Mesothelial cell of epicardium (in vitro differentiated cells): ENCODE measurements at places on chromosomes 3 and 15. TPM values are rescaled to one million over a fixed set of nuclear protein-coding genes. Genes with fewer than 3 reads are reported as not detected.

Gene DOCK3
- 21.0 to 21.6 TPM (median 21.4 TPM) in 3 replicates for total RNA-seq

Gene KNG1
- total RNA-seq = not detected in 3 replicates

Gene VEPH1
- 7.2 to 10.2 TPM (median 7.9 TPM) in 3 replicates for total RNA-seq

Gene EHD4
- total RNA-seq = 14.5 to 16.1 TPM (median 15.8 TPM) in 3 replicates

Gene INSYN1
- total RNA-seq = 11.7 to 13.2 TPM (median 12.7 TPM) in 3 replicates

DNA sequence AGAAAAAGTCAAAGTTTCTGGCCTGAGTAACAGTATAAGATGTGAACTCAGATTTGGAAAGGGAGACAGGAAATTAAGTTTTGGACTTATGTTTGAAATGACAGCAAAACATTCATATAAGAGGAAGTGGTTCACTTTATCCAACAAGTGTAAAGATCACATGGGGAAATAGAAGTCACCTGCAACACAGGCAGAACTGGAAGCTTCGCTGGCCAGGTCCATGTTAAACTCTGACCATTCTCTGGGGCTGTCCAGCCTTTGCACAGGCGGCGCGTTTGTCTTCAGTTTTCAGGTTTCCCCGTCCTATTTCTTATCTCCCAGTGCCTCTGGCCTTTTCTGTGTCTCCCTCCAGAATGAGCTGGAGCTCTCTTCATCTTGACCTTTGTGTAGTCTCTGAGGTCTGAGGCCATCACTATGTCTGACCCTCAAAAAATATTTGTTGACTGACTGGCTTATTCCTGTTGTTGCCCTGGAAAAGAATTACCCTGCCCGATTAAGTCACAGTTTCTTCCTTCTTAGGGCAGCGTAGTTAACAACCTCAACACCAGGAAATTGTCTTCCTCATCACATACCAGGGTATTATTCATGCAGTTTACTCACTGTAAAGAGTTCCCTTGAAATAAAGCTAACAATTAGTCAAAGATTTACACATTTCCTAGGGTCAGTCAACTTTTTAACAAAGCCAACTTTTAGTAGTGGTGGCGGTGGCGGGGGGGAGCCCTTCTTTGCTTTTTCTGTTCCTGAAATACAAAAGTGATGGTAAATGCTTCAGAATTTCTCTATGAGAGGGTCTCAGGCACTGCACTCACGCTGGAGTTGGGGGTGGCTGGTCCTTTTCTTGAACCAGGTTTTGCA lies 959 bp upstream of the RASA2 start:
- no peak for DNase-seq

DNA sequence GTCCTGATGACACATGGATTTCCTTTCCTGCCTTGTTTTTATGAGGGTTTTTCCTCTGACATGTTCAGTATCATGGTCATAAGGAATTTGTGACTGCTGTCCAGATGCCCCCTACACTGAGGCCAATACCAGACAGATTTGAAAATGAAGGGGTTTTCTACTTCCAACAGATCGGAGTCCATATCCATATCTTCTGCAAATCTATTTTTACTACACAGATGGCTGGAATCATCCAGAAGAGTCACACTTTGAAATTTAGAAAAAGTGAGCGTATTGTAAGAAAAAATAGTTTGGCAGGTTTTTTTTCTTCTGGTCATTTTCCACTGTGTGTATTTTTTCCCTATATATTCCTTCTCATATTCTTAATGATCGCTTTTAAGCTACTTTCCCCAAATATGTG lies 197.5 kb upstream of the LRRC3B start:
- DNase-seq = no peak

GRCh38 chr15:91537856-91538255 lies 315.7 kb upstream of the SLCO3A1 start:
- no peak for DNase-seq

GRCh38 chr15:71577071-71577470 lies 233.3 kb upstream of the NR2E3 start:
- no peak for DNase-seq

DNA sequence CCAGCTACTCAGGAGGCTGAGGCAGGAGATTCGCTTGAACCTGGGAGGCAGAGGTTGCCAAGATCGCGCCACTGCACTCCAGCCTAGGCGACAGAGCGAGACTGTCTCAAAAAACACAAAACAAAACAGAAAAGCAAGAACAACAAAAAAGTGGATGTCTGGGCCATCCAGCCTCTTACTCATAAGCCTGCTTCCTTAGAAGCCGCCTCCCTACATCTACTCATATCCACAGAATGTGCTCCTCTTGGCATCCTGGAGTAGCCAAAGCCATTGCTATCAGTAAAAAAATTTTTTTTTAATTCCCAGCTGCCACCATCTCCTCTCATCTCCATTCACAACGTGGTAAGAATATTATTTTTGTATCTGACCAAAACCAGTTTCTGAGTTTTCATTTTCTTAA lies 10.8 kb downstream of the ZSCAN2 start:
- DNase-seq = no peak

- DNase-seq = no peak
Measured at GRCh38 chr3:185089751-185090150, 63.1 kb downstream of the C3orf70 start.

- no peak for DNase-seq
Measured at GRCh38 chr3:71489315-71489761, 94.2 kb downstream of the FOXP1 start.

DNA sequence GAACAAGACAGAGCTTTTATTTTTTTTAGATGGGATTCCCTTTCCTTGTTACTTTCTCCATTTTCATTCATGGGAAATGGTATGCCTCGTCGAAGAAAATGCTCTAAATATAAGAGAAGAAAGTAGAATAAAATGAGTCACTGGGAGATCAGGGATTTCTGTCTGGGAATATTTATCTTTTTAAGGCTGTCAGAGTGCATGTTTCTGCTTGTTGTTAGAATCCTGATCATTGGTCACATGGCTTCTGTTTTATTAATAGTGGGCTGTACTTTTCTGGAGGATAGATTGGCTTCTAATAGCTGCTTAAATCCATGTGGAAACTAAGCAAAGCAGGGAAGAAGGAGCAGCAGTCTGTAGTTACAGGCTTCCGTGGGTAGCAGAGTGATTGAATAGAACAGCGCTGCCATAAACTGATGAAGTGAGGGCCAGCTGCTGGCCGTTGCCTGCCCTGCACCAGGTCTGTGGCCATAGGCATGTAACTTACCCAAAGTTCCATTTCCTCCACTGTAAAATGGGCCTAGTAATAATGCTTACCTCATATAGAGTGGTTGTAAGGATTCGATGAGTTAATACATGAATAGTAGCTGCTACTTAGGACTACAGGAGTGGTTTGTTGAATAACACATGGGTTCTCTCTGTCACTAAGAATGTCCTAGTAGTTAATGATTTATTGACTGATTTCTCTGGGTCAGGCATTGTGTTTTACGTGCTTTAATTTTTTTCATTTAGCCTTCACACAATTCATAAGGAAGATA lies 289.9 kb downstream of the SATB1 start:
- no peak for DNase-seq

- no peak for DNase-seq
Measured at GRCh38 chr3:6260551-6261191, 600.2 kb upstream of the GRM7 start.

- no peak for DNase-seq
Measured at GRCh38 chr3:172213904-172214303, 174.5 kb downstream of the FNDC3B start.

DNA sequence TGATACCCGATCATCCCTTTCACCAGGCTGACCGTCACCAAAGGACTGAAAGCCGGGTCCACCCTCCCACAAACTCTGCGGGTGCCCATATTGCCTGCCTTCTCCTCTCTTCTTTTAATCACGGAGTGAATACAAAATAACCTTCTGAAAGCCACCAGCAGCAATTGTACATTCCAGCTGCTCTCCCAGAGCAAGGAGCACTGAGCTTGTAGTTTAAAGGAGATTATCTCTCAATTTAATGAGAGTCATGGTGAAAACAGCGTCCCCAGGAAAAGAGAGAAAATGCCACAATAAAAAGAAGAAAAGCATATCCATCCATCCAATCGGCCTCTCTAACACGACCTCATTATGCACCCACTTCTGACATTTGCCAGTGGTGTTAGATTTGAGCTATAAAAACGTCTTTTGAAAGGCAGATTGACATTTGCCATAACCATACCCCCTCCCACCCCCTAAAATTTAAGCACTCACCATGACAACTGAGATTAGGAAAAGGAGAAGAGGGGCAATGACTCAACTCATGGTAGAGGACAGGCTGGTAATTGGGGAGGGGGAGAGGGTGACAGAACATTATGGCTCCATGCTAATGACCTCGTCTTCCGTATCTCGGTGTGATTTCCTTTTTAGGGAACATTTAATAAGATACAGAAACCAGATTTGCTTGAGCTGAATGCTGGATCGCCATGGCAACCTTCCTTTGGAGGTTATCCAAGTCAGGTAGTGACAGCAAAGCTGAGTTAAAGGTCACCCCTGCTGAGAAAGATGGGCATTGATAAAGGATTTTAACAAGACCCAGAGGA lies 106.2 kb downstream of the ST8SIA2 start:
- DNase-seq = no peak

DNA sequence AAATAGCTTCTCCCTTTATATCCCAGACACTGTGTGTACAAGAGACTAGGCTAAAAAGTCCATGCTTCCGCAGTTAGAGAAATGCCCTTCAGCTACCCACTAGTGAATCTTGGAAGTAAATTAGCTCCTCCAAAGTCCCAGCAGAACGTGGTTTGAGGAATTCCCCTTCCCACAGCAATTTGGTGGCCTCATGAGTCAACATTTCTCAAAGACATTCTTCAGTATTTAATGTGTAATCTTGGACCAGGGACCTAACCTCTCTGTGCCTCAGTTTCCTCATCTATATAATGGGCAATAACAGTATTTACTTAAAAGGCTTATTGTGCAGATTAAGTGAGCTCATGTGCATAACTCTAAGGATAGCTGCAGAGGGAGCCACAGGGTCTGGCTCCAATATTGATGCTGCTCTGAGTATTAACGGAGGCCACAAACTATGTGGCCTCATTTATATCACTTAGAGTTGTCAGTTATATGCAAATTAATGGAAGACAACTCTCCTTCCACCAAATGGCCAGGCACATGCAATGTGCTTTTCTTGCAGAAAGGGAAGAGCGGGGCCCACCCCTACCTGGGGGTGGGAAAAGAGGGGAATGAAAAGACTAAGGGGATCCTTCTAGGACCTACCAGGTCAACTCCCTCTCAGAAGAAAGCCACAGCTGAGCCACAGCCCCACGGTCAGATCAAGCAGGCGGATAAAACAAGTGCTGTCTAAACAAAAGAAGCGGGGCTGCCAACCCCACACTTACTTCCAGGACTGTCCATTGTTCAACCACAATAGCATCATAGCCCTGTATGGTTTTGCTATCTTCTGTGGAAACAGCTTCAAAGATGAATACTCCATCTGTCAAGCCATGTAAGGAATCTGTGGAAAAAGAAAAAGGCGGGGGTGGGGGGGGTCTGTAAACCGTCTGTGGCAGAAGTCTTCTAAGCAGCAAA lies 92.4 kb downstream of the OXNAD1 start:
- DNase-seq = no peak

DNA sequence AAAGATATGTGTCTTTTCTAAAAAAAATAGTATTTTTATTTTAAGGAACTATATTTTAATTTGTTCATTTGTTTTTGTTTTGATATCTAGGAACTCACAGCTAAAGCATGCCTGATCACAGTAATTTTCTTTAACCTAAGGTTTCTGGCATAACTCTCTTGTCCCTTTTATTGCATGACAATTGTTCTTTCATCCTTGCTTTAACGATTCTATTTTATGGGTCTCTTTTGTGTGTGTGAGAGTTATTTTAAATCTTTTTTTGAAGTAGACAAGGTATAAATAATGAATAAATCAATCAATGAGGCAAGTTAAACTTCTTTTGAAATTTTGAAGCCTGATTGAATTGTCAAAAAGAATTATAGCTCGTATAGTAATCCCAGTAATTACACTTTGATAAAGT lies 747.8 kb upstream of the GOLIM4 start:
- DNase-seq = no peak

GRCh38 chr3:112973325-112974177 lies 1.4 kb downstream of the CD200R1 start:
- DNase-seq = no peak

DNA sequence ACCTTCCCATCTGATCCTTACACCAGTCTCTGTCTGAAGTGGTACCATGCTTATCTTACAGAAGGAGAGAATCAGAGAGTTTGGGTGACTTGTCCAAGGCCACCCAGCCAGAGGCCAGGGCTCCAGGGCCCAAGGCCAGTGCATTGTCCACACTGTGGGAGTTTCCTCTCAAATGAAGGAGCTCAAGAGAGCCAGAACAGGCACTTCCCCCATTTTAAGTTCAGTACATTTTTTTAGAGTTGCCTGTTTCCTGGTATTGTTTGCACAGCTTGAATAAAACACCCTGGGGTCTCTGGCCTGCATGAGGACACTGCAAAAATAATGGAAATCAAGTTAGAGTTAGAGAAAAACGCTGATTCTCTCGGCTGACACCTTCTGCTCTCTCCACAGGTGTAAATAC lies 284.0 kb downstream of the SQOR start:
- no peak for DNase-seq

DNA sequence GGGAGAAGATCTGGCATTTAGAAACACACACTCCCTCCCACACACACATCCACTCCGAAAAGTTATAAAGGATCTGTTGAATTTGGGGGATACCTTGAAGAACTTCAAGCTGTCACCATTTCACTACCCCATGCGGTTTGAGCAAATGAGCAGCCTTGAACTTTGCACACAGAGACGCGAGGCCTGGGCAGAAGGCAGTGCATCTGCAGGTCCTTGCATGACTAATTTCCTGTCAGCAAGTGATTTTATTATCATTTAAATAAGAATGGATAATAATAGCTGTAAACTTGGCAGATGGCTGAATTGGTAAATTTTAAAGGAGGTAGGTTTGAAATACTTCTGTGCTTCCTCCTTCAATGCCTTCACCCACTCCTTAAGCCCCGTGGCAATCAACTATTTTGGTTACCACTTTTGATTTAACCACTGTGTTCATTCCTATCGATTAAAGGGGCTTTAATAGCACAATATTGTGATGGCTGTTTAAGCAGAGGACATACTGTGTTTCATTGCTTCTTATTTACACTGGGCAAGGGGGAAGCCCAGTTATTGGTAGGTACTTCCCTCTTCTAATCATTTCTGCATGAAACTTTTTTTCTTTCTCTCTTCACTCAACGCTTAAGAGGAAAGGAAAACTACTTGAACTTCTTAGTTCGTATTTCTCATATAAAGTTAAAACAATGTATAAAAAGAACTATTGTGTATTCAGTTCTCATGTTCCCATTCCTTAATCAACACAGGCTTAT lies 108.1 kb downstream of the ROBO2 start:
- no peak for DNase-seq
